ENCODE measurements at places on chromosomes 16 and 17. TPM values are rescaled to one million over a fixed set of nuclear protein-coding genes. Genes with fewer than 3 reads are reported as not detected.

DNA sequence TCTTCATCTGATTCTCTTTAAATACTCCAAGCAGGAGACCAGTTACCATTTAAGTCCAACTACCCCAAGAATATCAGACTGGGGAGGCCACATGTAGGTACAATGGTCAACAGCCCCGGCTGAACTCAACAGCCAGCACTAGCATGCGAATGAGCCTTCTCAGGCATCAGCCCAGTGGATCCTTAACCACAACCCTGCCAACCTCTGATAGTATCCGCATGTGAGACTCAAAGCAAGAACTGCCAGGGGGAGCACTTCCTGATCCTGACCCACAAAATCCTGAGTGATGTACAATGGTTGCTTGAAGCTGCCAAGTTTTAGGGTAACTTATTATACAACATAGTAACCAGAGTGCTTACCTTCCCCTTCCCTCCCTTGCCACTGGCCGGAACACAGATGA is 4.0 kb downstream of the PYY start:
- peaks cover 4% of the 10 kb centered on the region for H3K4me1 ChIP-seq
- peaks cover 16% of the 10 kb centered on the region for H3K27me3 ChIP-seq
- no peak for DNase-seq
- H3K36me3 ChIP-seq: no peaks in the 10 kb centered on the region
- no peak overlapping the region for H3K4me3 ChIP-seq

GRCh38 chr17:44604116-44604761 is 47.0 kb downstream of the FZD2 start:
- H3K27ac ChIP-seq: no peak overlapping the region
- H3K4me1 ChIP-seq: no peaks in the 10 kb centered on the region
- no peaks in the 10 kb centered on the region for H3K36me3 ChIP-seq
- DNase-seq: no peak

DNA sequence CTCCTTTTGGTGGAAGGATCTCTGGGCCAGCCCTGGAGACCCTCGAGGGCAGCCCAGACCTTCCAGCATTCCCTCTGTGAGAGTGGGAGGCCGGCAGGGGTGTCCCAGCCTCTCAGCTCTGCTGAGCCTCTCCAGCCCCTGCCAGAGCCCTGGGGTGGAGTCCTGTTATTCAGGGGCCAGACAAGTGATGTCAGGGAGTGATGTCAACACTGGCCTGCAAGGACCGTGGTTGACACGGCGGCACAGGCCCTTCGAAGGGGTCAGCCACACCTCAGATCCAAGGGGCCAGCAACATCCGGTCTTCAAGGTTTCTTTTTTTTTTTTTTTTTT is 231.2 kb downstream of the KATNIP start:
- no peaks in the 10 kb centered on the region for H3K27me3 ChIP-seq
- H3K4me1 ChIP-seq: no peaks in the 10 kb centered on the region
- H3K4me3 ChIP-seq: no peak overlapping the region

GRCh38 chr17:39818358-39819000 is 45.6 kb downstream of the IKZF3 start:
- DNase-seq: no peak
- H3K36me3 ChIP-seq: peaks cover 6% of the 10 kb centered on the region
- H3K27me3 ChIP-seq: no peaks in the 10 kb centered on the region
- H3K27ac ChIP-seq: peak overlapping the region; percentile 78
- peaks cover 49% of the 10 kb centered on the region for H3K4me1 ChIP-seq

The MT1G gene
- not detected for total RNA-seq

The RGS9 gene
- 0.81 TPM for total RNA-seq

The RAC3 gene
- 3.6 TPM for total RNA-seq

- DNase-seq: no peak
- H3K4me3 ChIP-seq: no peak overlapping the region
- no peaks in the 10 kb centered on the region for H3K4me1 ChIP-seq
- no peak overlapping the region for H3K27ac ChIP-seq
Observed at GRCh38 chr17:30347488-30347887, 13.6 kb upstream of the TMIGD1 start.

The CMTM4 gene
- total RNA-seq: 0.64 TPM

DNA sequence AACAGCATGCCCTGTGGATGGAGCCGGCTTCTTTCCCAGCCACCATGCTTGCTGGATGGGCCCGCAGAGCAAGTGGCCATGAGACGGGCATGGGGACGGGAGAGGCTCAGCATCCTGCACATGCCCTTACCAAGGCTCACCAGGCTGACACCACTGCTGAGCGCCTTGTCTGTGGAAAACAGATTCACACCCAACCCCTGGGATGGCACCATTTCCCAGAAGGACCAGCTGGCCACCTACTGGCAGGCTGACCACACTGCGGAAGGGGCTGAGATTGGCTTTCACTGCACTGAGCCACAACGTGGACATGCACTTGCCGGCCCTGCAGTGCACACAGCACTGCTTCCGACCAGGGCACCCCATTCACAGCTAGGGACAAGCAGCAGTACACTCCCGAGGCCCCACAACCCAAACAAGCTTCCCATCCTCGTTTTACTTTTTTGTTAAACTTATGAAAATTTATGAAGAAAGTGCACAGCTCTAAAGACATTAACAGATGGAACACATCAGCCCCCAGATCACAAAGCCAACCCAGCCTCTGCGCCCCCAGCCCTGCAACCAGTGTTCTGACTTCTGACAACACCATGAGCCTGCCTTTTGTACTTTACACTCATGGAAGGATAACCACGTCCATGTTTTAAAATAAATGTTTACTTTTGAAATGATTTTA is 13.9 kb upstream of the KRTAP17-1 start:
- H3K36me3 ChIP-seq: no peaks in the 10 kb centered on the region
- no peak overlapping the region for H3K4me3 ChIP-seq
- H3K27ac ChIP-seq: no peak overlapping the region
- no peaks in the 10 kb centered on the region for H3K27me3 ChIP-seq

DNA sequence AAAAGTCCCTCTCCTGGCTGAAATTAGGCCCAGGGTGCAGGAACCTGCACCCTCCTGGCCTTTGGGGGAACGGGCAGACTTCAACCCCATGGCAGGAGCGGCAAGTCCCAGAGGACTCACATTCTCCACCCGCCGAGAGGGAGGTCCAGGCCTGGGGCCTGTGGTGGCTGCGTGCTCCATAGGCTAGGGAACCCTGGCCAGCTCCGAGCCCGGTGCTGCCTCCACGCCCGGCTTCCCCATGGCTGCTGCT is 130 bp downstream of the CCDC78 start:
- H3K27ac ChIP-seq: peak overlapping the region; percentile 51
- H3K27me3 ChIP-seq: no peaks in the 10 kb centered on the region
- no peaks in the 10 kb centered on the region for H3K36me3 ChIP-seq
- peaks cover 40% of the 10 kb centered on the region for H3K4me1 ChIP-seq
- no peak for DNase-seq

- no peaks in the 10 kb centered on the region for H3K36me3 ChIP-seq
- peak overlapping the region; percentile 63 for H3K27ac ChIP-seq
- H3K4me1 ChIP-seq: peaks cover 62% of the 10 kb centered on the region
- no peak for DNase-seq
- no peak overlapping the region for H3K4me3 ChIP-seq
Observed at GRCh38 chr17:49216953-49217650, 6.6 kb downstream of the ABI3 start.

- H3K4me3 ChIP-seq: no peak overlapping the region
- no peak for DNase-seq
- H3K27me3 ChIP-seq: peaks cover 11% of the 10 kb centered on the region
- no peaks in the 10 kb centered on the region for H3K36me3 ChIP-seq
- H3K27ac ChIP-seq: no peak overlapping the region
Observed at GRCh38 chr16:21103941-21104860, 46.4 kb downstream of the DNAH3 start.

GRCh38 chr17:60524463-60525327 is 1.3 kb downstream of the APPBP2 start:
- peak overlapping the region; percentile 98 for H3K4me3 ChIP-seq
- DNase-seq: no peak
- H3K27me3 ChIP-seq: no peaks in the 10 kb centered on the region
- H3K36me3 ChIP-seq: peaks cover 10% of the 10 kb centered on the region
- peak overlapping the region; percentile 96 for H3K27ac ChIP-seq

GRCh38 chr16:81861915-81862314 is 82.8 kb downstream of the PLCG2 start:
- H3K27me3 ChIP-seq: no peaks in the 10 kb centered on the region
- H3K4me1 ChIP-seq: no peaks in the 10 kb centered on the region
- H3K36me3 ChIP-seq: no peaks in the 10 kb centered on the region
- DNase-seq: no peak
- no peak overlapping the region for H3K27ac ChIP-seq

DNA sequence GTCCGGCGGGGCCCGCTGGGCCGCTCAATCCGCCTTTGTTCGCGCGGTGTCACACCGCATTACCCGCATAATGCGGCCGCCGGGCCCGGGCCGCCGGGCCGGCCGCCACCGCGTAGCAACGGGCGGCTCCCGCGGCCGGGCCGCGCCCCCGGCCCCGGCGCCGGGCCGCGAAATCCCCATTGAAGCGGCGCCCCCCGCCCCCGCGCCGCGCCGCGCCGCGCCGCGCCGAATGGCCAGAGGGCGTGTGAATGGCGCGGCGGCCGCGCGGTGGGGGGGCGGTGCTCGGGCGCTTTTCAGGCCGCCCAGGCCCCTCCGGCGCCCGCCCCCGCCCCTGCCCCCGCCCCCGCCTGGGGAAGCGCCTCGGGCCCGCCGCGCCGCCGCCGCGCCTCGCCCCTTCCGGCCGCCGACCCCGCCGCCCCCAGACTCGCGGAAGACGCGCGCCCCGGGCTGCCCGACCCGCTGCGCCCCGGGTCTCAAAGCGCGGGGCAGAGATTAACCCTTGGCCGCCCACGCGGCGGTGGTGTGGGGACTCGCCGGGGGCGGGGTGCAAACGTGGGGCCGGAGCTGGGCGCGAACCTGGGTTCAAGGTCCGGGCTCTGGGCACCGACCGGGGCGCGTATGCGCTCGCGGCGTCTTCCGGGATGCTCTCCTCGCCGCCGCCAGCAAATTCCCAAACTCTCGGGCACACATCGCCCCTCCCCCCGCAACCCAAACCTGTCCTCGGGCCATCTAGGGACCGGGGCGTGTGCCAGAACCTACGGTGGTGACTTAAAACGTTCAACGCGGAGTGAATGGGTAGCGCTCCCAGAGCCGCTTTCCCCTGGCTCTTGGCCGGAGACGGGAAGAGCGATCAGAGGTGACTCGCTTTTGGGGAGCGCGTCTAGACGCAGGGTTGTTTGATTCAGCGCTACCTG is 46.7 kb downstream of the WNT3 start:
- DNase-seq: no peak
- H3K27ac ChIP-seq: no peak overlapping the region
- peaks cover 33% of the 10 kb centered on the region for H3K4me1 ChIP-seq

The TIMP2 gene
- total RNA-seq: 6.5 TPM

DNA sequence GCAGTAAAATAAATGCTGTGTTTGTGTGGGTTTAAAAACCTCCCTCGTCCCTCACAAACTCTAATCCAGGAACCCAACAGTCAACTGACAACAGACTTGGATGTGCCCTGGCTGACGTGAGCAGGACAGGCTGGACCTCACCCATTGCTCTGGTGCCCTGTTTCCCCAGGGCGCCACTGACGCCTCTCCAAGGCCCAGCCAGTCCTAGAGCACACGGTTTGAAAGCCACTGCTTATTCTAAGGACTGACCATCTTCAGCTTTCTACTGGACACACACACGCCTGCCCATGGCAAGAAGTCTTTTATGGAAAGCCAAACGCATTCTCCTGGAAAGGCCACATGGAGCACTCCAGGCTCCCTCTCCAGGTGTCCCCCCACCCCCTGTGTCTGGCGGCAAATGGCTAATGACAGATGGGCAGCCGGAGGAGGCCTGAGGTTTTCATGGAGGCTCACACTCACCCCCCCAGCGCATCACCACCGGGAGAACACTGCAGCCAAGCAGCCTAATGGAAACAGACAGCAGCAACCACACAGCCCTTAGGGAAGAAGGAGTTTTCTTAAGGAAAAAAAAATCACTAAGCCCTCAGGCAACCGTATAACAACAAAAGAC is 319.2 kb downstream of the SOX9 start:
- H3K4me3 ChIP-seq: no peak overlapping the region
- no peak overlapping the region for H3K27ac ChIP-seq
- no peaks in the 10 kb centered on the region for H3K36me3 ChIP-seq
- no peaks in the 10 kb centered on the region for H3K4me1 ChIP-seq

DNA sequence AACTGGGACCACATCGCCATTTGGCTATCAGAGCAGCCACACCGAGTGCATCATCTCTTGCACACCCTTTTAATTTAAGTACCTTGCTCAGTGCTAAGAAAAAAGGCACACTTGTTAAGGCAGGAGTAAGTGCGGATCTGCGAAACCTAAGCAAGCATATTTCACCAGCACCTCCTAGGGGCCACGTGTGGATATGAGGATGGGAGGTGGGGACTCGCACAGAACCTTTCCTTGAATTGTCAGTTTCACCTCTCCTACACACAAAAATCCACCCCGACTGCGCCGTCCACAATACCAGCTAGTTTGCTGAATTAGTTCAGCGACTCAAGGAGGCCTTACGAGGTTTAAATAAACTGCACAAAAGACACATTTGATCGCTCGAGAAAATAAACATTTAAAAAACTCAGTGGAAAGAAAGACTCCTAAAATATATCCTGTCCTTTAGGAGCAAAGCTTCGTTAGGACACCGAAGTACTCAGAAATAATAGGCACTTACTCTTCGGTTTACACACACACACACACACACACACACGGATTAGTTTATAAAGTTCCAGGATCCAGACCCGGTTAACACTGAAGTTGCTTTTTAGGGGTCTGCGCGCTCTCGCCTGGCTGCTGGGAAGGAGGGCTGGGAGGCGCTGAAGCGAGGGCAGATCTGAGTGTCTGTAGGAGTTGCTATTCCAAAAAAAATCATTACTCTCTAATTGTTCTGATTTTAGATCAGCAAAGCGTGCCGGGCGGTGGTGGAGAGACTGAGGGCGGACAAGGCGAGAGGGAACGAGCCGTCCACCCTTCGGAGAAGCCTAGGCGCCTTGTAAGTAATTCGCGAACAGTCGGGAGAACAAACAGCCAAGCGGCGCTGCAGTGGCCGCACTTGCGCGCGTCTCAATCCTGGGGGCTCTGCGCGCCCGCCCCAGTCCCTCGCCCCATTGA is 1.0 kb upstream of the KCNJ2 start:
- no peaks in the 10 kb centered on the region for H3K36me3 ChIP-seq
- H3K4me1 ChIP-seq: no peaks in the 10 kb centered on the region
- peaks cover 25% of the 10 kb centered on the region for H3K27me3 ChIP-seq
- no peak overlapping the region for H3K4me3 ChIP-seq

DNA sequence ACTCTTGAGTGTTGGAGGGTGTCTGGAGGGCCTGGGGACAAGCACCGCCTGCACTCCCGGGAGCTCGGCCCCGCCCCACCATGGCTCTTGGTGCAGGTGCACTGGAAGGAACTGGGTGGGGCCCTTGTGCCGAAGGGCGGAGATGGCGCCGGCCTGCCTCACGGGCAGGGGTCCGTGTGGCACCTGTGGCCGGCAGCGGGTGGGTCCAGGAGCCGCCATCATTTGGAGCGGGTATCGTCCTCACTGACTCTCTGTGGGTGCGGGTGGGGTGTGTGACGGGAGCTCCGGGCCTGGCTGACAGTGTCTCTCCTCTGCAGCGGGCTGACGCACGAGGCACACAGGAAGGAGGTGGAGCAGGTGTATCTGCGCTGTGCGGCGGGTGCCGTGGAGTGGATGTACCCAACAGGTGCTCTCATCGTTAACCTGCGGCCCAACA is 5.2 kb downstream of the METRNL start:
- H3K27me3 ChIP-seq: peaks cover 5% of the 10 kb centered on the region
- H3K4me1 ChIP-seq: peaks cover 11% of the 10 kb centered on the region
- no peak overlapping the region for H3K4me3 ChIP-seq
- no peak overlapping the region for H3K27ac ChIP-seq
- no peak for DNase-seq
- no peaks in the 10 kb centered on the region for H3K36me3 ChIP-seq
